ENCODE measurements at places on chromosomes 11 and 22.
A peak's percentile ranks its signal among the peaks of the same experiment; 100 is the strongest.

DNA sequence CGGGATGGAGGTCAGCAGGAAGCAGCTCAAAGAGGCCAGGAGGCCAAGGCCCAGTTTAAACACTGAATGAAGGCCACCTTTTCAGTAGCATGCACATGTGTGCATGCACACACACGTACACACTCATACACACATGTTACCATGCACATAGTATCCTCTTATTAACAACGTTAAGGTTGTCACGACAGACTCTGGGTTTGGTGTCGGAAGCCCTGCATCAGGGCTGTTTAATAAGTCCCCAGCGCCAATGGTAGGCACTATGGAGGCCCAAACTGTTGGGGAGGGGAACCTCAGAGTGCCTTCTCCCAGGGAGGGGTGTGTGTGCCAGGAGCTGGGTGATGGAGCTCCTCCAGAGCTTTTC lies 39.5 kb upstream of the ADA2 start:
- H3K27me3 ChIP-seq, result peaks cover 2% of the 10 kb centered on the region
- H3K27ac ChIP-seq, result no peak overlapping the region
- no peaks in the 10 kb centered on the region for H3K36me3 ChIP-seq
- no peak overlapping the region for H3K4me3 ChIP-seq
- peaks cover 10% of the 10 kb centered on the region for H3K4me1 ChIP-seq

GRCh38 chr11:83119216-83119615 lies 37.7 kb upstream of the PCF11 start:
- no peak overlapping the region for H3K27ac ChIP-seq

- H3K4me3 ChIP-seq, result no peak overlapping the region
- H3K4me1 ChIP-seq, result no peaks in the 10 kb centered on the region
- DNase-seq, result no peak
- H3K27me3 ChIP-seq, result no peaks in the 10 kb centered on the region
- H3K36me3 ChIP-seq, result no peaks in the 10 kb centered on the region
Measured at GRCh38 chr11:65672180-65672860, 9.6 kb upstream of the RELA start.

DNA sequence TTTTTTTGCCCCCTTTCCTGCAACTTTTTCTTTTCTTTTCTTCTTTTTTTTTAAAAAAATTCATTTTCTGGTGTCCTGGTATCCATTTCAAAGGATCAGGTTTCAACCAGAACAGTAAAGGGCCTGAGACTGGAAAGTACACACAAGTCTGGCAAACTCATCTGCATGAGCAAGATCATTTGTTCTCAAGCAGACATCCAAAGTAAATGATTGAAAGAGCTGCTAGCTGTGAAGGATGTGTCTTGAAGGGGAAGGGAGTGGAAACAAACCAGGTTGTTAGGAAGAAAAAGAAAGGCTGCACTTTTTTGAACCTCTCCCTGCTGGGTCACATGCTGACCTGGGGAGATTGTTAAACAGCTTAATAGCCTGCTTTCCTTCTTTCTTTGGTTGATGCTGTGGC lies 5.3 kb downstream of the YAP1 start:
- H3K27ac ChIP-seq, result peak overlapping the region; percentile 78
- H3K36me3 ChIP-seq, result peaks cover 2% of the 10 kb centered on the region
- peak overlapping the region; percentile 17 for H3K4me3 ChIP-seq
- peaks cover 75% of the 10 kb centered on the region for H3K4me1 ChIP-seq
- H3K27me3 ChIP-seq, result no peaks in the 10 kb centered on the region
- no peak for DNase-seq

- H3K4me3 ChIP-seq, result no peak overlapping the region
- DNase-seq, result no peak
- no peaks in the 10 kb centered on the region for H3K36me3 ChIP-seq
- H3K27ac ChIP-seq, result no peak overlapping the region
Measured at GRCh38 chr11:88266919-88267318, 70.6 kb downstream of the CTSC start.

- no peaks in the 10 kb centered on the region for H3K36me3 ChIP-seq
- H3K4me3 ChIP-seq, result no peak overlapping the region
- H3K4me1 ChIP-seq, result no peaks in the 10 kb centered on the region
- H3K27ac ChIP-seq, result no peak overlapping the region
- no peak for DNase-seq
Measured at GRCh38 chr11:121105481-121106195, 4.6 kb downstream of the TECTA start.

- no peak overlapping the region for H3K27ac ChIP-seq
- H3K36me3 ChIP-seq, result no peaks in the 10 kb centered on the region
- H3K4me3 ChIP-seq, result no peak overlapping the region
- peaks cover 12% of the 10 kb centered on the region for H3K27me3 ChIP-seq
Measured at GRCh38 chr11:117837791-117838190, 13.2 kb upstream of the FXYD2 start.

DNA sequence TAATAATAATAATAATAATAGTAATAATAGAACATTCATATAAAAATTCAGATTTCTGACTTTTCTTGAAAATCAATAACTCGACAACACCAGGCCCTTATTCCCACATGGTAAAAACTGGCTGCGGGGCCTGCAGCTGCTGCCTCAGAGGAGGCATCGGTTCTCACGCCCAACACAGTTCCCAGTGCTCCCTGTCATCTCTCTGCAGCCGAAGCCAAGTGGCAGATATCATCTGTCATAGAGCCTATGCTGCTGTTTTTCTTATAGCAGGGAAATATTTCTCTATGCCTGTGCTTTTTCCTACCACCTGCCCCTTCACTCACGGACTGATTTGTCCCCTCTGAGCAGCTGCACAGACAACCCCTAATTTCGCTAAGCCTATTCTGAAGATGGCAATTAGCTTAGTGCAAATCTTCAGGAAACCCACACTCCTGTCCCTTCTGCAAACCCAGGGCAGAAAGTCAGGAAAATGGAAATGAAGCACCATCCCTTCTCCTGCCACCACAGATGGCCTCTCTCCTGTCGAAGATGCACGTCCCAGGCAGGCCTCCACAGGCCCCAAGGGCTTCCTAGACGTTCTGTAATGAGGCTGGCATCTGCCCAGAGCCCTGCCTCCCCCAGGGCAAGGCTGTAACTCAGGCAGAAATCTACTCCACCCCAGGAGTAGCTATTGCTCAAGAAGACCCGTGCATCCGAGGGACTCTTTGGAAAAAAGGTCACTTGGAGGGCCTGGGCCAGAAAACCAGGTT lies 66.7 kb downstream of the SYN3 start:
- DNase-seq, result no peak
- H3K27ac ChIP-seq, result no peak overlapping the region
- H3K36me3 ChIP-seq, result no peaks in the 10 kb centered on the region
- no peak overlapping the region for H3K4me3 ChIP-seq
